ENCODE measurements at places on chromosomes 3 and 15.

DNA sequence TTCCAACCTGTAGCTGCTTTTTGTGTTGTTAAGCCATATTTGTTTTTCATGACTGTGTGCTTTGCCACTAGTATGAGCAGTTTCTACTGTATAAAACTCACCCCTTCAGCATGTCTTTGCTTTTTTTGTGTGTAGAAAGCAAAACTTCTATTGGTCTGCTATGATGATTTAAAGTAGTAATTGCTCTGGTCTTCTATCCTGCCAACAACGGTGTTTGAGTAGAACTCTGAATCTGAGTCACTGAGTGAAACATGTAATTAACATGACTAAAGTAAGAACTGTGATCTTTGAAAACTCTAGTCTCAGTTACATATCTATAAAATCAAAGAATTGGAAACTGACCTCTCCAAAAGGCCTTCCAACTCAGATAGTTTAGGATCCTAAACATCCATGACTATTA is 133.6 kb downstream of the TPRG1 start:
- DNase-seq, result no peak

GRCh38 chr3:30655187-30655812 is 48.9 kb downstream of the TGFBR2 start:
- DNase-seq, result no peak

- no peak for DNase-seq
Observed at GRCh38 chr3:38555926-38556325, 59.8 kb downstream of the EXOG start.

DNA sequence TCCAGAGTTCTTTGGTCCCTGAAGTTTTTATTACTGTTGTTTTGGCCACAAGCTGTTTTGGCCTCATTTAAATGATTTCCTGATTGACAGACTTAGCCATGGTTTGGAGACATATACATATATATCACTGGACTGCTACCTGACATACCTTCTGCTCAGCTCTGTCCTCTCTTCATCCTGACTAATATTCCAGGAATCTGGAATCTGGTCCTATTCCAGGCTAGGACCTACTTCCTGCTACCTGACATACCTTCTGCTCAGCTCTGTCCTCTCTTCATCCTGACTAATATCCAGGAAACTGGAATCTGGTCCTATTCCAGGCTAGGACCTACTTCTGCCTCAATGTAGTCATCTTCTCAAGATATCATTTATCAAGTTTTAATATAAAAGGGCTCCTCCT is 724.4 kb upstream of the ROBO1 start:
- no peak for DNase-seq

DNA sequence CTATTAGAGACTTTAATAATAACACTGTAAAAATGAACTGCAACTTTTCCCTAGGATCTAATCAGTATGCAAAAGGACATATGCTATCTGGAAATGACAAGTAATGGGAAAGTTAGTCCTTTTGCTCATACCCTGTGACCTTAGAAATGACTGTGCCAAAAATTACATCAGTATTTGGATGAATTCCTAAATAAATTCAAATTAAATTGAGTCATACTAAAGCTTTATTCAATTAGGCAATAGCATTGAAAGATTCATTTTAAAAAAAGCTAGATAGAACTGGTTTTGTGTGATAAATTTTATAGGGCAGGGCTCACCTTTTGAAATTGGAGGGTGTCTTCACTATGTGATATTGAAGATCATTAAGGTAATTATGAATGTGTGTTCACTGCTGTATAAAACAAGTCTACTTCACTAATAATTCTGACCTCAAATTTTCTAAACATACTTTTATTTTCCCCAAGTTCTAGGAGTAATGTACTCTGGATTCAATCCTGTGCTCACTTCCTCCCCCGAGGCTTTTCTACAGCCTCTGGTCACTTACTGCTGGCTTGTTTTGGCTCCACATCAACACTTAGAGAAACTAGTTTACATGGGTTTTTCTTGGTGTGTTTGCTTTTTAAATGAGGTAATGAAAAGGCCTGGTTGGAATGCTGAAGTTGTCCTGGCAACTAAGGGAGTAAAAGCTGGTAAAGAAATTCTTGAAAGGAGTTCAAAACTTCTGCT is 44.4 kb upstream of the SPTSSB start:
- DNase-seq, result peak; percentile 66

- DNase-seq, result no peak
Observed at GRCh38 chr15:36643551-36643950, 64.1 kb downstream of the CDIN1 start.

DNA sequence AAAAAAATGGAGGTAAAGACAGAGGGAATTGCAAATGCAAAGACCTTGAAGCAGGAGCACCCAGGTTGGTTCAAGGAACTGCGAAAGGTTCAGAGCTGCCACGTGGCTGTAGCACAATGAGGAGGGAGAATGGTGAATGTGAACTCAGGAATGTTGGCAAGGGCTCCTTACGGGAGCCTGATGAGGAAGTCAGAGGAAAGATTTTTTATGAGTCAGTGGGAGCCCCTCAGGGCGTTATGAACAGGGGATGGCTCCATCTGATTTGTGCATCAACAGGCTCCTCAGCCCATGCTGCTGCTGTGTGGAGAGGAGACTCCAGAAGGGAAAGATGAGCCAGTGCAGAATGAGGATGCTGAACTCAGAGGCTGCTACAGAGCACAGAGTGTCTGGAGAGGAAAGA is 194.4 kb downstream of the ARRDC4 start:
- peak; percentile 79 for DNase-seq

GRCh38 chr3:181383201-181383600 is 328.5 kb upstream of the SOX2 start:
- no peak for DNase-seq

DNA sequence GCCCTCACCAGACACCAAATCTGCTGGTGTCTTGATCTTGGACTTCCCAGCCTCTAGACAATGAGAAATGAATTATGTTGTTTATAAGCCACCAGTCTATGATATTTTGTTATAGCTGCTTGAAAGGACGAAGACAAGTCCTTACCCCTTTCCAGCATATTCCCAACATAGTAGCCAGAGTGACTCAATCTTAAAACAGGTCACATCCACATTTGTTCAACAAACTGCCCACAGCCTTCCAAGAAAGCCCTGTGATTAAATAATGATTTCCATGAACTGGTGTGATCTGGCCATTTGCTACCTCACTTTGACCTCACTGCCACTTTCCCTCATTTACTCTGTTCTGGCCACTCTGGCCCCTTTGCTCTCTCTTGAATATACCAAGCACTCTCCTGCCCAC is 193.7 kb upstream of the CFAP20DC start:
- no peak for DNase-seq

DNA sequence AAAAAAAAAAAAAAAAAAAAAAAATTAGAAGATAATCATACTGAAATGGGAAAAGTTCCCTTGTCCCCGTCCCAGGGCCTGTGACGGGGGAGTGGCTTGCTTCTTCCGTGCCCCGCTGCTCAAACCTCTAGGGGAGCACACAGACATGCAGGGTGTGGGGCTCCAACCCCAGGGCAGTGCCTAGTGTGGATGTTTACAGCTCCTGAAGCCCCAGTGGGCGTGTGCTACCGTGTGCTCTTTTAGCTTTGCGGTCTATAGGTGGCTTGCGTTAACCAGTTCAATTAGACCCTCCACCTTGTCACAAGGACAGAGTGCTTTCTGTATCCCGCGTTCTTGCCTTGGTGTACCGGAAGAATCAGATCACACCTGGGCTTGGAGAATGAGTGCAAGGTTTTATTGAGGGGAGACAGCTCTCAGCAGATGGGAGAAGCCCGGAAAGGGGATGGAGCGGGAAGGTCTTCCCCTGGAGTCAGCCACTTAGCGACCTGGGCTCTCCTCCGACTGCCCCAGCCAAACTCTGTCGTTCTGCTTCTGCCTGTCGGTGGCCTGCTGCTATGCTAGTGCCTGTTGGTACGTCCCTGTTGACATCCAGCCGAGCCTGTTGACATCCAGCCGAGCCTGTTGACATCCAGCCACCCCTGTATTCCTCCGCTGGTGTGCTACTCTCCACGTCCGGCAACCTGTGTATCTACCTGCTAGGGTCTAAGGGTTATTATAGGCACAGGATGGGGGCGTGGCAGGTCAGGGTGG is 569.8 kb downstream of the VGLL3 start:
- DNase-seq, result no peak

GRCh38 chr3:14699643-14700042 is 24.7 kb downstream of the C3orf20 start:
- no peak for DNase-seq

DNA sequence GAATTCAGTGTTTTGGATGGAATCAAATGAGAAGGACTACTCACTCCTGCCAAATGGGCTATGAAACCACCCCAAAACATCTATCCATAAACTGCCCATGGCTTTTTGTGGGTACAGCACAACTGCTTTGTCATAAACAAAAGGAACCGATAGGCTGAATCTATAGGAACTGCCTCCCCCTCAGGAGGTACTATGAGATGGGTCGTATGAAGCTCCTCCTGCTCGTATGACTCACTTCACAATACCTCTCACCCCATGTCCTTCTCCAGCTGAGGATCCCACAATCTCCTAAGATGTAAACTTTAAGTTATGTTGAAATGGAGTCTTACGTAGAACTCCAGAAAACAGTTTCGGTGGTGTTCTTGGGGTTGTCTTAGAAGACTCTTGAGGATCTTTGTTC is 129.9 kb upstream of the SAMMSON start:
- DNase-seq, result no peak

GRCh38 chr3:52053307-52054304 is 2.8 kb downstream of the DUSP7 start:
- no peak for DNase-seq

DNA sequence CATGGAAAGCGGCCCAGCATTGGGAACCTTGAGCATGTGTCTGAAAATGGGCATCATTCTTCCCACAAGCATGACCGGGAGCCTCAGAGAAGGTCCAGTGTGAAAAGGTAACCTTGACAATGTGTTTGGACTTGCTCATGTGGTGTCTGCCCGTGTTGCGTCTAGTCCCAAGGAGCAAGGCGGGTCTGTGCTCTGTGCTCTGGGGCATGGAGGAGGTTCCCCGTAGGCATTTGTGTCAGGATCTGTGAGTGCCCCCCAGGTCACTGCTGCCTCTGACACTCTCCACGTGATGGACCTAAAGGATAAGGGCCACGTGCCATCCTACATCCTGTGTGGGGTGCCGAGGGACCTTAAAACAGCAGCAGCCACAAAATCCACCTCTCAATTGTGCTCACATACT is 44.9 kb downstream of the CHDH start:
- DNase-seq, result no peak

- no peak for DNase-seq
Observed at GRCh38 chr15:68821190-68821840, 620 bp upstream of the ANP32A start.

DNA sequence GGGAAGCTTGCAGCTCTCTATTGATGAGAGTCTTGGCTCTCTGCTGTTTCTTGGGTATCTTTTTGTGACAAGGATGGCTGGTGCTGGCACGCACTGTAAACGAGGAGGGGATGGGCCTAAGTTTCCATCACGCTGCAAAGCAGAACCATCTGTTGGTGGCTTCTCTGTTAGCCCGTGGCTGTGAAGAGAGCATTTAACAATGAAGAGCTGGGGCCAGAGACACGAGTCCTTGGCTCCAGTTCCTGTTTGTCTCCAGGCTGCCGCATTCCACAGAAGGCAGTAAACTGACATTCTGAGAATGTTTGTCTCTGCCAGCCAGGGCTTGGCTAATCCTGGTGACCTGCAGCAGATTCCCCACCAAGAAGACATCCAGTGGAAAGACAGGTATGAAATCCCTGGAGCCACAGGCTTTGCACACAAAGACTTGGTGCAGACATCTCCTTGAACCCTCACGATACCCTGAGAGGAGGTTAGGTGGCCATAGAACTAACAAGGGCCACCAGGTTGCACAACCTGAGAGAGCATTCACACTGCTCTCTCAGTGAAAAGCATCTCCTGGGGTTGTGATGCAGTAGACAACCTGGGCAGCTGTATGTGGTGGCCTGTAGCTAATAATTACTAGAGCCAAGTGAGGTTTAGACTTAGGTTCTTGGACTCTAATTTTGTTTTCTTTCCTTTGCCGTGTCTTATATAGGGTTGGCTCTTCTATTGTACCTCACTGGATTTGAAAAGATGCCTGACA is 130.9 kb downstream of the ASB7 start:
- no peak for DNase-seq

- DNase-seq, result no peak
Observed at GRCh38 chr15:65371976-65372786, 5.6 kb downstream of the IGDCC3 start.

GRCh38 chr3:30893678-30894325 is 659 bp downstream of the GADL1 start:
- DNase-seq, result no peak

Data from retinal pigment epithelial cell (primary cell).